ENCODE measurements at places on chromosomes 3 and 15.
A peak's percentile ranks its signal among the peaks of the same experiment; 100 is the strongest.

- no peak for DNase-seq
These were observed 61.3 kb downstream of the CGNL1 start for GRCh38 chr15:57437564-57437963.

GRCh38 chr3:119861681-119862080 is 79.8 kb downstream of the NR1I2 start:
- no peak for DNase-seq

- DNase-seq: no peak
These were observed 129.5 kb downstream of the ATP8B4 start for GRCh38 chr15:49989498-49989897.

- DNase-seq: no peak
These were observed 16.2 kb downstream of the TIMP4 start for GRCh38 chr3:12142476-12142875.

DNA sequence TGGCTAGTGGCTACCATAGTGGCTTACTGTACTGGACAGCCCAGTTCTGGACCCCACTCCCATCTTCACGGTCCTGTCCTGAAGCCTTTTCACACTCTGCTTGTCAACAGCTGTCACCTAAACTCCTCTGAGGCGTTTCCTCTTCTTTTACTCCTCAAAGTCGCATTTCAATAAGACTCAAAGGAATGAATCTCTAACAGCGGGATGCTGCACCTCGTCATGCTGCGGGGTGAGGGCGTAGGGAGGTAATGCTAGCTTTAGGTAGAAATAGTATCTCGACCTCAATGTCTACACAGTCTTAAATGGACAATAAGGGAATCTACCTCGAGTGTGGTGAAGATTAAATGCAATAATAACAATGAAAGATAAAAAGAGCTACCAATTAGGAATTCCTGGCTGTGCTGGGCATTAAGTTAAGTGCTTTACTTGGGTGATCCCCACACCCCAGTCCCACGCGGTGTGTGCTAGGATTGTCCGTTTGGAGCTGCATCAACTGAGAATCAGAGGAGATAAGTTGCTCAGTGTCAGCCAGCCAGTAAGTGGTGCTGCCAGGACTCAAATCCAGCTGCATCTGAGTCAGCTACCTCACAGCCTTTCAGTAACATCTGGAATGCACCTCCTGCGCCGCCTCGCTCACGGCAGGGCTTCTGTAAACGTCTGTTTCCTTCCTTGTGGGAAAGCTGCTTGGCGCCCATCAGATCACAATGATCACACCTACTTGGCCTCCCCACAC is 14.0 kb downstream of the PLA2G4D start:
- DNase-seq: no peak

DNA sequence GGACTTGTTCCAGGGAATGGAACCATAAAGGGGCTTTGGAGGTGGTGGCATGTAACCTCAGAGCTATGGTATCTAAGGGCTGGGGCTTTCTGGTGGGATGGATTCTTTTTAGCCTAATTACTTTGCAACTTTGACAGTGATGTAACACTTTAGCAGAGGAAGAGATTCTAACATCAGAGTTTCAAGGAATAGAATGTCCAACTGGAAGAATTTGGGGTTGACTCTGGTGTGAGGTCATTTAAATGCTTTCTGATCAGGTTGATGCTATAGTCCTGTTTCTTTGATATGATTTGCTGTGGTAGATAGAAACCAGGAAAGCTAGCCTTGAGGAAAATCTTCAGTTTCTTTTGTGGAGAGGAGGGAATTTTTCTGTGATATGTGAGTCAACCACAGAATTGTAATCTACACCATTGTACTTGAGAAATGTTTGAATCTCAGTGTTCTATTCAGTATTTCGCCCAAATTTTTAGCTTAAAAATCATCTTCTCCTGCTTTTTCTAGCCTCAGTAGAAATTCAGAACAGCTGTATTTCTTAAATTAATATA is 40.0 kb downstream of the ATP2C1 start:
- DNase-seq: no peak

DNA sequence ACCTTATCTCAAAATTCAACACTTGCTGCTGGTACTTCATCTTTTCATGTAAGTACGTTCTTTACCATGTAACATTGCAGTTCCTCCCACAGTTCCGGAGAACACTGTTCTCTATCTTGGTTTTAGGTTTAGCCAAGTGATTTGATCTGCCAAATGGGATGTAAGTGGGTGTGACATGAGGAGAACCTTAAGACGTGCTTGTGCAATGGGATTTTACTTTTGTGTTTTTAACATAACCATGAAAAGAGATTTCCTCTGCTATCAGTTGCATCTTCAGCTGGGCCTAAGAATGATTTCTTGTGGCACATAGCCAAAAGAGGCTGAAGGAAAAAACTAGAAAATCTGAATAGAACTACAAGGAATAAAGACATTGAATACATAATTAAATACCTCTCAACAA is 894.5 kb upstream of the ALCAM start:
- no peak for DNase-seq

DNA sequence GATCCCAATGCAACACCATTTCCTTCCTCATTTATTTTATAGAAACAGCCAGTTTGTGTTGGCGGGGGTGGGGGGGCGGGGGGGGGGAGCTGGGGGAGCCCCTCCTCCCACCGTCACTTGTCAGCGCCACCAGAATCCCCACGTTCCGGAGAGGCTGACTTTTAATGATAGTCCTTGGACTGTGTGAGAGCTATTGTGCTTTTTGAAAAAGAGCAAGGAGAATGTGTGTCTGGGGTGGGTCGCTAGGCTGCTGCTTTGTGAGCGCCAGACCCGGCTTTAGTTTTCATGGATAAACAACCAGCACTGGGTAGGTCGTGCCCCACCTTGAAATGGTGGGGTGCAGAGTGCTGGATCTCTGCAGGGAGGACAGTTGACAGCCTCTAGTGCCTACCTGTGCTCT is 135.0 kb upstream of the ONECUT1 start:
- no peak for DNase-seq

- DNase-seq: no peak
These were observed 163.6 kb downstream of the ECT2 start for GRCh38 chr3:172913911-172914655.

- peak; percentile 30 for DNase-seq
These were observed 84.7 kb downstream of the AGBL1 start for GRCh38 chr15:86164232-86164898.

- DNase-seq: no peak
These were observed 216.0 kb upstream of the ZBTB20 start for GRCh38 chr3:115363071-115363470.

GRCh38 chr15:48371550-48371949 is 40.3 kb downstream of the DUT start:
- DNase-seq: no peak

DNA sequence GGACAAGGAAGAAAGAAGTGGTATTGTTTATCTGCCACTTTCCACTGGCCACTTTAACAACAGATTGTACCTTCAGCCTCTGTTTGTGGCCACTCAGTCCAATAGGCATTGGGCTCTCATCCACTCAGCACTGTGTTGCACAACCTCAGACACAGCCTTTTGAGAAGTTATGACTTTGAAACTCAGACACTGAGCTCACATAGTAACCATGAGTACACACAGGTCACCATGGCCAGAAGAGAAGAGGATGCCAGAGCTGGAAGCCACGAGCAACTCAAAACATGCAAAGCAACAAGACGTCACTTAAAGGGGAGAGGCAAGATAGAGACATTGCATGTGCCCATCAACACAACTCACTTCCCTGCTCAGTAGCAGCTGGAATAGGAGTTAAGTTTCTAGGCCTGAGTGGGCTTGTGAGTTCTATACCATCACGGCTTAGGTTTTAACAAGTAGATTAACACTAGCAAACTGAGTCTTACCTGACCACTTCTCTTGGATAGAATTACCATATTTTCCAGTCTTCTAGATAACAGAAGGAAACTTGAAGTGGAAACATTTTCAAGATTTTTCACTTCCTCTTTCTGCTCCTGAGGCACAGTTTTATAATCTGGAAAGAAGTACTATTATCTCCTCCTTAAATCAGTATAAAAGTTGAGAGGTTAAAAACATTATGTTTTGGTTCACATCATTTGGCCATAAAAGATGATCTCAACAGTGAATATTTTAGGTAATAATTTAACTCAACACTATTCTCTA is 103.5 kb downstream of the IMPG2 start:
- DNase-seq: no peak

- DNase-seq: no peak
These were observed 22.8 kb downstream of the GAP43 start for GRCh38 chr3:115646027-115646690.

DNA sequence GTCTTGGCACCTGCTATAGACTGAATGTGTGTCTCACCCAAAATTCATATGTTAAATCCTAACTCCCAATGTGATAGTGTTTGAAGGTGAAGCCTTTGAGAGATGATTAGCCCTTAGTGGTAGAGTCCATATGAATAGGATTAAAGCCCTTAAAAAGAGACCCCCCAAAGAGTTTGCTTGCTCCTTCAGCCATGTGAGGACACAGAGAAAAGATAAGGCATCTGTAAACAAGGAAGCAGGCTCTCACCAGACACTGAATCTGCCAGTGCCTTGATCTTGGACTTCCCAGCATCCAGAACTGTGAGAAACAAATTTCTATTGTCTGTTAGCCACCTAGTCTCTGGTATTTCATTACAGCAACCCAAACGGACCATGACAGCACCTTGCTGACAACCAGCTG is 16.6 kb downstream of the KPNA1 start:
- no peak for DNase-seq

DNA sequence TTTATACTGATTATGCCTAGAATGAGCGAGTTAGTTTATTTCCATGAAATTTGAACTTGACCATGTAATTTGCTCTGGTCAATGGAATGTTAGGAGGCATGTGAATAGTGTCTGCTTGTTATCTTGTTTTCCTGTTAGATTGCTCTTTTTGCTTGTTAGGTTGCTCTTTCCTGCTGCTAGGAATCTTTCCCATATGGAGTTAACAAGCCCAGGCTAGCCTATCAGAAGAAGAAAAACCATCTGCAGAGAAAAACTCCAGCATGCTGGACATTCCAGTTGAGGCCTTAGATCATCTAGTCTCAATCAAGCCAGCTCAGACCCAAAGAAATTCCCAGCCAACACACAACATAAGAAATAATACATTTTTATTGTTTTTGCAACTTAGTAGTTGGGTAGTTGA is 470.2 kb upstream of the AGTR1 start:
- no peak for DNase-seq

GRCh38 chr15:45854455-45855202 is 219.8 kb downstream of the SQOR start:
- no peak for DNase-seq

- DNase-seq: no peak
These were observed 64.8 kb downstream of the SAMMSON start for GRCh38 chr3:70064194-70064779.

DNA sequence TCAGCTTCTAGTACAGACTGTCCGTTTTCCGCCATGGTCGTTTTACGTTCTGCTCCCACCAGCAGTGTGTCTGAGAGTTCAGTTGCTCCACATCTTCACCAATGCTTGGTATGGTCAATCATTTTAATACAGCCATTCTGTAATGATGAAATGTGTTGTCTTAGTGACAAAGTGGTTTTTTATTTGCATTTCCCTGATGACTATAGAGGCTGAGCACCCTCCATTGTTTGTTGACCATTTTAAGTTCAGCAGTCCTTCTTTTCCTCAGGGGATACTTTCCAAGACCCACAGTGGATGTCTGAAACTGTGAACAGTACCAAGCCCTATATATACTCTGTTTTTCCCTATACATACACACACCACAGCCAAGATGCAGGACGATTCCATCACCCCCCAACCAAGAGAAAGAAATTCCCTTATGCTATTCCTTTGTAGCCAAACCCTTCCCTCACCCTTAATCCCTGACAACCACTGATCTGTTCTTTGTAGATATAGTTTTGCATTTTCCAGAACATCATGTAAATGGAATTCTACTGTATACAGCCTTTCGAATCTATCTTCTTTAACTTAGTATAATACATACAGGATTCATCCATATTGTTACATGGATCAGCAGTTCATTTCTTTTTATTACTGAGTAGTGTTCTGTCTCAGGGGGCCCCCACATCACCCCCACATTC is 55.9 kb downstream of the C3orf20 start:
- no peak for DNase-seq

GRCh38 chr3:183754052-183754451 is 56.5 kb downstream of the YEATS2 start:
- no peak for DNase-seq

GRCh38 chr15:25532269-25533140 is 93.7 kb upstream of the UBE3A start:
- no peak for DNase-seq

DNA sequence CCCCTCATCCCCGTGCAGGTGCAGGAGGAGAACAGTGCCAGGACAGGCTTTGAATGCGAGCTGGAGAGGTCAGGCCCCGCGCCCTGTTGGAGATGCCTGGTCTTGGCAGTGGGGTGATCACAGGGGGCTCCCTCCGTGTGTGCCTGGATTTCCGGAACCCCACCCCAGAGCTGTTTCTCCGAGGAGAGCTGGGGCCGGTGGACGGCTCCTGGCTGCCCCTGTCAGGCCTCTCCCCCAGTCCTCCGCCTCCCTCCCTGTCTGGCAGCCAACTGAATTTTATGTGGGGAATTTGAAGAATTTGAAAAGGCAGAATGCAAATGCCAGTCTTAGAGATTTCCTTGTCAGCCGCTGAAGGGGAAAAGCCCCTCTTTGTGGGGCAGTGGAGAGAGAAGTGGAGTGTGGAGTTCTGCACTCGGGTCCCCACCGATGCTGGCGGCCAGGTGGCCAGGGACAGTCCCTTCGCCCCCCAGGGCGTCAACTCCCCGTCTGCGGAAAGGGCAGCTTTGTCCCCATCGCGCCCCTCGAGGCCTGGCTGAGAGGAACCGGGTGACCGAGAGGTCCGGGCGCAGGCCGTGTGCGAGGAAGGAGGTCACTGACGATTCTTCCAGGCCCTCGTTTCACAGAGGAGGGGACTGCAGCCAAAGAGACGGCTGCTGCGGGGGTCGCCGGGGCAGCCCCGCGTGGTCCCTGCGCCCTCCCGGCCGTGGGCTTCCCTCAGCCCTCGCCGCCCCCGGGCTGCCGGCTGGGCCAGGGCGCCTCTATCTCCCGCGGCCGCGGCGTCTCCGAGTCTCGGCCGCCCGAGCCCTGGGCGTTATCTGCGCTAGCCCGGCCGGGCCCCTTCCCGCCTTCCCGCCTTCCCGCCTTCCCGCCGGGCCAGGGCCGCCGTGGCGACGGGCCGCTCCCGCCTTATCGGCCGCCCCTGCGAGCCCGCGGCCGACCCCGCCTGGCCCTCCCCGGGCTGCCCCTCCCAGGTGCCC is 56.0 kb upstream of the LCTL start:
- no peak for DNase-seq

GRCh38 chr15:26790118-26790517 is 17.3 kb upstream of the GABRB3 start:
- DNase-seq: no peak

Data from fibroblast of skin of left quadriceps (primary cell).